ENCODE measurements at places on chromosomes 2 and 18.

GRCh38 chr18:51390702-51391101, 193.2 kb upstream of the MEX3C start:
- no peak for DNase-seq

DNA sequence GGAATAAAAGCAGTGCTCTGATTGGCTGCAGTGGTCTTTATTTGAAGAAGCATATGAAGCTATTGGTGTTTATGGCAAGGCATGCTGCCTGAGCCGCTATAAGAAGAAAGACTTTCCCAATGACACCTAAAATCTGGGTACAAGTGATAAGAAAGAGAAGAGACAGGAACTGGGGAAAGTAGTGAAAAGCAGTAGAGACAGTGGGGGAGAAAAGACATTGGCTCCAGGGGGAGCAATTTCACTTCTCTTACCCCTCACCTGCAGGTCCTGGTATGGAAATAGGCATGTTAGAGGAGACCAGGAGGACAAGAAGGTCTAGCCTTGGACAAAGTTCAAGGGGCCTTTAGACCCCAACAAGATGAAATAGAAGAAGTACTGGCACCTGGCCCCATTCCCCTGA, 47.1 kb downstream of the PLCL1 start:
- DNase-seq, result no peak

DNA sequence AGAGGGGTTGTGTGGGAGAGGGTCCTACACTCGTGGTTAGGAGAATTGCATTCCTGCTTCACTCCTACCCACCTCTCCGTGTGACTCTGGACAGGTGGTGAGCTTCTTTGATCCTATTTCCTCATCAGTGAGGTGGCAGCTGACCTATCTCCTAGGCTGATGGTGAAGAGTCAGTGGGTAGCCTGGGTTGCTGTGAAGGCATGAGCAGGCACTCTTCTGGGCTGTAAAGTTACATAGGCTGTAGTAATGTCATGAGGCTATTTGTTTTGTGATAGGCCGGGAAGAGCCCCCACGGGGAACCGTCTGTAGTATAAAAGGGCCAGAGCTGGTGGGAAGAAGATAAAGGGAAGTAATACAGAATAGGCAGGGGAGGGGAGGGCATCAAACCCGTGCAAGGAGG, 83.8 kb downstream of the TMEM247 start:
- DNase-seq, result no peak

- DNase-seq, result no peak
These were observed 25.6 kb downstream of the FAP start for GRCh38 chr2:162217598-162217997.

DNA sequence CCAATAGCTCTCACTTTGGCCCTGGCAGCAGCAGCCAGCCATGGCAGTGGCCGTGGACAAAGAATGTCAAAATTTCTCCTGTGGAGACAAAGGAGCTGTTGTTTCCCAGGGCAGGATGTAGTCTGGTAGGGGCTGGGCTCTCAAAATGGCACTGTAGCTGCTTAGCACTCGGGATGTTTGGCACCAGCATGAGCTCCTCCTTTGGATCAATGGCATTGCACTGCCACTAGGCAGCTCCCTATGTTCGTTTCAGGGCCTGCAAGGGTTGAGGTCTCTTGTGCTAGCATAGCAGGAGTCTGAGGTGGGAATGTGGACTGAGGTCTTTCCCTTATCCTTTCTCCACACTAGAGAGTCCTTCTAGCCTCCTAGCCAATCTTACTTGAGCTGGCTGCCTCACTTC, 948.8 kb upstream of the FAM98A start:
- DNase-seq, result no peak

DNA sequence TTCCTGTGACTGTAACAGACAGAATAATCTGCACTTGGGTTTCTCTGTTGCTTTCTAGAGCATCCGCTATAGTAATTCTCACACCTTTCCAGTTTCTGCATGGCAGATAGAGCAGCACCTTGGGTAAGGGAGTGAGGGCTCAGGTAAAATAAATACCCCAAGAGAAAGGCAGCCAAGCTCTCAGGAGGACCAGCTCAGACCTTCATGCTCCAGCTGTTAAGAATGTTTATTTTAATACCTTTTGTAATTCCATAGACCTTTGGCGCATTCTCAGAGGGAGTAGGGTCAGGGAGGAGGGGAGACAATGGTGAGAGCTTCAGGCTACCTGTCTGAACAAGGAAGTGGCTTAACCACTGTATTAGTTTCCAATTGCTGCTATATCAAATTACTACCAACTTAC, 16.2 kb upstream of the TMEM178A start:
- no peak for DNase-seq

GRCh38 chr2:219947575-219947974, 320.1 kb downstream of the SLC4A3 start:
- no peak for DNase-seq

DNA sequence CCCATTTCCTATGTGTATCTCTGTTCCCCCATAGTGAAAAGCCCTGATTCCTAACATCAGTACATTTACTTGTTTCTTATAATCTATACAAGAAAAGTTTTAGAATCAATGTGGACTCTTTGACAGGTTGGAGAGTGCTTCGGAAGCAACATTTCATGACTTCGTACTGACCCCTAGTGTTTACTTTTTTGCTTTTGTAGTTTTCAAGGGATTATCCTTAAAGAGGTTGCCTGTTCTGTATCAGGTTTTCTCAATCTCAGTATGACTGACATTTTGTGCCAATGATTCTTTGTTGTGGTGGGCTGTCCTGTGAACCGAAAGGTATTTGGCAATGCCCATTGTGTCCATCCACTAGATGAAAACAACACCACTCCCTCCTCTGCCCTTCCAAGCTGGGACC, 43.3 kb upstream of the SERPINB2 start:
- no peak for DNase-seq

DNA sequence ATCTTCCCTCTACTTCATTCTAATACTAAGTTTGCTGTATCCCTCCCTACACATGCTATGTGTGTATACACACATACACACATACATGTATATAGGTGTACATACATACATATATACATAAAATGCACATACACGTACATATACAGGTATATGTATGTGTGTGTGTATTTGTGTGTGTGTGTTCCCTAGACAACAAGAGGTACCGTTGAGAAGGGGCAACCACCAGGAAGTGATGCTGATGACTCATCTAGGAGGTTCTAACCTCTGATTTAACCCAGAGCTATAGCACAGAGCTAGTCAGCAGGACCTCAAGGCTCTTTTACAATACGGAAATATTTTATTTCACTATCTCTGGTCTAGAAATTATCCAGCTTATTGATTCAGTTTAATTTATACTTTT, 139.2 kb downstream of the LAMA3 start:
- peak; percentile 44 for DNase-seq

- no peak for DNase-seq
These were observed 173.4 kb upstream of the BOD1L2 start for GRCh38 chr18:56973487-56973886.

DNA sequence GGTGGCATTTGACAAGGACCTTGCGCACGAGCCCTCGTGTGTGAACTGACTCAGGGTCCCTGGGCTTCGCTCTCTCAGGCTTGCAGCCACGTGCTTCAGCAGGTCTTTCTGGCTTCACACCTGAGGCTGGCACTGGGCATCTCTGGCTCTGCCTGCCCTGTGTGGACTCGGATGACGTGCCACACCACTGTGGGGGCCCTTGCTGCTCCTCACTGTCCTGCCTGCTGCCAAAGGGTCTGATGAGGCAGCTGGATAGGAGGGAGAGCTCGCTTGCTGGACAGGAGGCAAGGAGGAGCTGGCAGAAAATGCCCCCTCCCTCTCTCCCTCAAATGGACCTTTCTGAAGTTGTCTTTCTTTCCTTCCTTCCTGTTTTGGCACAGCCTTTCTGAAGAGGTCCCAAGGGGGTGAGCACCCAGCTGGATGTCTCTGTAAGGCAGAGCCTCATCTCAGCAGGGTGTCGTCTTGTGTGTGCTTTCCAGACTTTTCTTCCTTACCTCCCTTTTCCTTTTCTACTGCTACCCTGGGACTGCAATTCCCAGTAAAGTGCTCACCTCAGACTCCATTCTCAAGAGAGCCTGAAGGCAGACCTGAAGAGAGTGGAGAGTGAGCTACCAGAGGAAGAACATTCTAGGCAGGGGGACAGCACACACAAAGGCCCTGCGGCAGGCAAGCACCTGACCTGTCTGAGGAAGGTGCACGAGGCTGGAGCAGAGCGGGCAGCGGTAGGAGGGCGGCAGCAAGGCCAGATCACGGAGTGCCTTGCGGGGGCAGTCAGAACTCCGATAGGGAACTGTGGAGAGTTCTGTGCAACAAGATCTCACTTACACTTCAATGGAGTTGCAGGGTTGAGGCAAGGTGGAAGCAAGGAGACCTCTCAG, 5.3 kb downstream of the PER2 start:
- DNase-seq, result no peak

GRCh38 chr2:142918624-142919023, 41.2 kb downstream of the KYNU start:
- DNase-seq, result no peak

GRCh38 chr2:15460112-15460620, 101.0 kb downstream of the NBAS start:
- DNase-seq, result no peak

GRCh38 chr2:183996825-183997793, 601.2 kb upstream of the ZNF804A start:
- no peak for DNase-seq

DNA sequence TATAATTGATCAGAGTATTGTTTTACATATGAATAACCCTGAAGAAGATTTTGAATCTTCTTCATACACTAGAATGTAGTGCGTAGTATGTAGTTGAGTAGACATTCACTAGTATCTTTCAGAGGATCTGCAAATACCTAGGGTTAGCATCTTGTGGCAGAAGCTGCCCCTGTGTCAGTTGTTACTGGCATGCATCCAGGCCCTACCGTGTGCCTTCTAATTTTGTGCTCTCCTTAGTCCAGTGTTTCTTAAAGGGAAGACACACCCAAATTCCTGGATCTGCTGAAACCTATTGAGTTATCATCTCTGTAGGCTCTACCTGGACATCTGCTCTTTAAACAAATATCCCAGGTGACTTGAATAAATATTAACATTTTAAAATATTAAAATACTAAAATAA, 99.7 kb upstream of the SERTAD2 start:
- no peak for DNase-seq

GRCh38 chr2:119483896-119484718, 40.2 kb downstream of the SCTR start:
- DNase-seq, result no peak

- no peak for DNase-seq
These were observed 36.7 kb downstream of the DYNC1I2 start for GRCh38 chr2:171723716-171724683.

GRCh38 chr2:20355131-20355530, 4.5 kb upstream of the PUM2 start:
- no peak for DNase-seq

GRCh38 chr2:184363213-184363612, 235.1 kb upstream of the ZNF804A start:
- DNase-seq, result no peak

GRCh38 chr18:25735459-25735858, 355.0 kb downstream of the SS18 start:
- no peak for DNase-seq

DNA sequence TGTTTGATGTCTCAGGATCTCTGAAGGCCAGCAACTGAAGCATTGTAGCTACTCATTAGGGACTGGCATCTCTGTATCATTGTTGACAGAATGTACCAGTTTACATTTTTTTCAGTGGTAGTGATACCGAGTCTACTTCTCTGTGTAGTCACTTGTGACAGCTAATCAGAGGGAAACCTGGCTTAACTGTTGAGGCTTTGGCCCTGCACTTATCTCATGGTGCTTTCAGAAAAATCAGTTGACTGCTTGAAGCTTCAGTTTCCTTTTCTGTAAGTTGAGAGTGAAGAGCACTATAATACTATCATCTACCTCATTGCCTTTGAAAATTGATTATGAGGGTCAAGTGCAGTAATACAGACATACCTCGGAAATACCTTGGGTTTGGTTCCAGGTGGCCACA, 90.0 kb downstream of the COMMD1 start:
- no peak for DNase-seq

GRCh38 chr2:99554238-99554637, 64.4 kb upstream of the REV1 start:
- no peak for DNase-seq

DNA sequence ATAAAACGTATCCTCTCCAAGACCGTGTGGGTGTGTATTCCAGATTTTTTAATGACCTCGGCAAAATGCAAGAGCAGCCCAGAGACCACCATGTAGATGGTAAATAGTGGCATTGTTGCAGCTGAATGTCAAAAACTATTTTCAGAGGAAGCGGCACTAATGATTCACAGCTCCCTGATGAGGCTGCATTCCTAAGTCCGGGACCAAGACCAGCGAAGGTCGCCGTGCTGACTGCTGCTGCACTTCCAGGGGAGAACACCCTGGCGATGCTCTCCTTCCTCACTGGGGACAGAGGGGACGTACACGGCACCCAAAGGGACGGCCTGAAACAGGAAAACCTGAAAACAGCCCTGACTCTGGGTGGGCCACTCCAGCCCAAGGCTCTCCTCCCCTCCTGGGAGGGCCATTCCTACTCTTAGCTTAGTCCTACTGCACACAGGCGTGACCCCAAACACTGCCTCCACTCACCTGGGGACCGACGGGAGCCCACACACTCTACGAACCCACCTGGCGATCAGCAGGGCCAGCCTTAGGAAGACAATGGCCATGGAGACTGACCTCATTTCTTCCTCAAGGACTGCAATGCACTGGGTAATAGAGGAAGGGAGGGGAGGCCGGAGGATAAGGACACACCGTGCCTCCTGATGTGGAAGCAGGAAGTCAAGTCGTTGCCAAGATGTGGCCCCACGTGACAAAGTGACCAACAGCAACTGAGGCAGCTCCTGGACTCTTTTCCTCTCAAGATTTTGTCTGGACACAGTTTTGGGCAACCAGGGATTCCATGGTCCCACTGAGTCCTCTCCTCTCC, 82.8 kb downstream of the ZNF516 start:
- peak; percentile 86 for DNase-seq

DNA sequence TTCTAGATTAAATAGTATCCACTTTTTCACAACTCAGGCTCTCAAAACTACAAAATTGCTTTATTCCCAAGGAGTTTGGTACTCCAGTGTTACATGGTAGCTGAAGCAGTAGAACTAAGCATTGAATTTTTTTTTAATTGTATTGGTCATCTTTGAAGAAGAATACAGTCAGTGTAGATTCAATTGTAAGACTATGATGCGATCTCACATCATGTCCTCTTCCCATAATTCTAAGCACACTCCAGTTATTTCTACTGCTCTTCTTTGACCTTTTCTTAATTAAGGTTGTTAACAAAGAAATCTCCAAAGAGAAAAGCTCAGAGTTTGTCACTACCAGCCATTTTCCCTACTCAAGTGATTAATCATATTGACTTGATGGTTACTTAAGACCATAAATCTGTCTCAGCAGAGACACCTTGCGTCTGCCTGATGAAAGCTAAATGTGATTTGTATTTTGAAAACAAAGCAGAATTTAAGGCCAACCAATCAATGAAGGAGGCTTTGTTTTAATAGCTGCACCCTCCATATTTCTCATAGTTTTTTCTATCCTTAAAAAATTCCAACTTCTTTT, 130.2 kb downstream of the DTNA start:
- DNase-seq, result no peak
